ENCODE measurements at places on chromosomes 12 and 14.

GRCh38 chr12:96720363-96720705, 186.7 kb upstream of the NEDD1 start:
- DNase-seq, result no peak

DNA sequence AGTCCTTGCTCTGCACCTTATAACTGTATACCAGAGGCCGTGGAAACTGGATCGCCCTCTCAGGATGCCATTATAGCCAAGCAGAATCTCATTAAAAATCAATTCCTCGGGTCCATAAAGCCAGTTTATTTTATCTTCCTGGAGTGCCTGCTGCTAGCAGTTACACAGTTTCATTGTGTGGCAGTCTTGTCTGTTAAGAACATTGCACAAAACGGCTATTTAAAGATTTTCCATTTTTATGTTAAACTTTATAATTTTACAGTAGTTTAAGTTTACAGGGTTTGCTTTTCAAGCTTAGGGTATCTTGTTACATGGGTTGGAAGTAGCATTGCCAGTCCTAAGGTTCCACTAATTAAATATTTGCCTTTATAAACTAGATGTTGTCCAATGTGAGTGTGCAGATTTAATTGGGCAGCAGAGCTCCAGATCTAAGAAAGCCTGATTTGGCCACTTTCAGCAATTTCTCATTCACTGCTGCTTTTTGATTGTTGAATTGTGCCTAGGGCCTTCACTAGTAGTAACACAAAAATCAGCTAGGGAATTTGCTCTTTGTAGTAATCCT, 17.0 kb downstream of the TMEM30B start:
- DNase-seq, result no peak

DNA sequence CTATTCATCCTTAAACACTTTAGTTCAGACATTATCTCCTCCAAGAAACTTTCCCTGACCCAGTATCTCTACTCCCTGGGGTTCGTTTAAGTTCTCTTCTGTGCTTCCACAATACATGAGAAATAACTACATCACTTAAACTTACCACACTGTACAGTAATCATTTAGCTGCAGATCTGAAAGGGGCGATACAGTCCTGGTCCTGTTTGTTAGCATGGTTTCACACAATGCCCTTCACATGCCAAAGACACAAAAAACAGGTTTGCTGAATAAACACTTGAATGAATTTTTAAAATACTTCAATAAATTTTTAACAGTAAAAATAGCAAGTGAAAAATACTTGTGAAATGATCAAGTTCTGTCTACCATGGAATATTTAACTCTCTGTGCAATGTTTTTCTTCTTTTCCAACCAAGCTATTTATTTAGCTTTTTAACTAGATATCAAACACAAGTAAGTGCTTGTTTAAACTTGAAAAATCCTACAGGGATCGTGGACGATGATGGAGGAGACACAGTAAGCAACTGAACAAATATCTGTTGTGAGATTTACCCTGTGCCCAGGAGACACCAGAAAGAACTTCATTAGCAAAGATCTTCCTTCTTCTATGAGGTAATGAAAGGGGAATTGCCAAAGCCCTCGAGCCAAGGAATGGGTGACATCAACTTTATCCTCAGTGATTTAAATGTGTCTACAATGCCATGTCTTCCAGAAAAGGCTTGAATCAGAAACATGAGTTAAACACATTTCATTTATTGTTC, 255.6 kb upstream of the GRIP1 start:
- DNase-seq, result no peak

- DNase-seq, result no peak
These were observed 97.1 kb downstream of the PTPN11 start for GRCh38 chr12:112515868-112516267.

DNA sequence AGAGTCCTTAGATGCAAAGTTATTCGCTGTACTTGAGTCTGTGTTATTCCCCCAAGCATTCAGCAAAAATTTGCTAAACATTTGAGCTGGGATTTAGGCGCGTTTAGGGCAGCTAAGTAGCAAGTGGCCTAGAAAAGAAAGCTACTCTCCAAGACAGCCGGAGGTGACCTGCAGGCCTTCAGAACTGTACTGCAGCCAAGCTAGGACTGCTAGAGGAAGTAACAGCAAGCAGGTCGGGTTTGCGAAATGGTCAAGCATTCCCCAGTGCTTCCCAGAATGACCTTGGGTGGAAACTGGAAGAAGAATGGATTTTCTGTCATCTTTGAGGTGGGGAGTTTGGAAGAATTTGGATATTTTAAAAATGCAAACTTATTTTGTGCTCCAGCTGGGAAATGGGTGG, 287.5 kb downstream of the FOXN3 start:
- no peak for DNase-seq

DNA sequence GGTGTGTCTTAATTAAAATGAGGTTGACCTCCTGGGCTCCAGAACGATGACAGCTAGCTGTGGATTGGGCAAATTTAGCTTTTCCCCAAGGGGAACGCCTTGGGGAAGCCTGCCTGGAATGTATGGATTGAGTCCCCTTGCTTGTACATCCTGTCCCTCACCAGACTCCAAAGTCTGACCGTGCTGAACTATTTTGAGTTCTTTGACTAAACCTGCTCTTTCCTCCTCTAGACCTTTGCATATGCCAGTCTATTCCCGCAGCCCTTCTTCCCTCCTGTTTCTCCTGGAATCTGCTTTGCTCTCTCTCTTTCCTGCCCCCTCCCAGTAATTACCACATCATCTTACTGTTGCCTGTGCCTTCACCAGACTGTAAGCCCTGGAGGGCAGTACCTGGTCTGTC, 11.5 kb upstream of the KDM2B start:
- no peak for DNase-seq

DNA sequence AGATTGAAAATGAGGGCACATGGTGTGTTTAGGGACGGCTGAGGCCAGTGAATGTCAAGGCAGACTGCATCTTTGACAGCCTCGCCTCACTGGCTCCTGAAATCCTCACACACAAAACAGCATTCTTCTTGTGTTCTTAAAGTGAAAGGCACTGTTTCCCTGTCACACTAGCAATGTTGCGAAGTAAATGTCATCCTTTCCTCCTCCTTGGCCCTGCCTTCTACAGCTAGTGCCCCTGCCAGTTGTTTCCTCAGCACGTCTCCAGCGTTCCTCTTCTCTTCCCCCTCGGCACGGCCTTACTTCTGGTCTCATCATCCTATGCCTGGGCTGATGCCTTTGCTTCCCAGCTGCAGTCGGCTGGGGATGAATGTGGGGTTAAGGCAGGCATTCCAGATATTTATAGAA, 129.4 kb upstream of the DNM1L start:
- no peak for DNase-seq

DNA sequence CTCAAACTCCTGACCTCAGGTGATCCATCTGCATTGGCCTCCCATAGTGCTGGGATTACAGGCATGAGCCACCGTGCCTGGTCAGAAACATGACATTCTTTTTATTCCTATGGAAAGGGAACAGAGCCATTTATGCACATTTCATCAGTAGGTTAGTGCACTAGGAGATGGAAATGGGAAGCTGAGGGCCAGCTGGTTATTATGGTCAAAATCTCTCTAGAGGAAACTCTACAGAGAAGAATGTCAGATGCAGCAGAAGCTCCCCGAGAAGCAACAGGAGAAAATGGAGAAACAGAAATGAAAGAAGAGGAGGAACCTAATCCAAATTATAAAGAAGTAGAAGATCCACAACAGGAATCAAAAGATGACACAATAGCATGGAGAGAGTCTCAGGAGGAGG, 2.7 kb downstream of the CFAP251 start:
- no peak for DNase-seq

- DNase-seq, result no peak
These were observed 40.4 kb upstream of the LDHB start for GRCh38 chr12:21697904-21698630.
